NCI-H748 treated with DMSO at 0.1 percent for 48 hours (cell line): ENCODE measurements at places on chromosomes 2 and 18.

- DNase-seq, result no peak
Observed at GRCh38 chr2:52794581-52794980, 973.0 kb upstream of the CHAC2 start.

DNA sequence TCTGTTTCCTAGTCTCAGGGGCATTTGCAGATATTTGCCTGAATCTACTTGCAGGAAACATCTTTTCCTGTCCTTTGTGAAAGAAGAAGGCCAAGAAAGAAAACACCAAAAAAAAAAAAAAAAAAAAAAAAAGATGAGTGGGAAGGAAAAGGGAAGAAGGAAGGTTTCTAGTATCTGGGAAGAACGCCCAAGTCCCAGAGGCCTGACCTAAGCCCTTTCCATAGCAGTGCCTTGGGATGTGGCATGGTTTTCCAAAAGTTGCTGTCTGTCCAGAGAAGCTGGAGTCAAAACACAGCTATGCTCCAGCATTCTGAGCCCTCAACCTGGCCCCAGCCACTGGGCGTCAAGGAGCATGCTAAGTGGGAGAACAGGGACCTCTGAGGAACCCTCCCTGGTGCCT, 123.5 kb downstream of the INHBB start:
- no peak for DNase-seq

GRCh38 chr2:182416191-182416590, 10.6 kb downstream of the PDE1A start:
- no peak for DNase-seq

- no peak for DNase-seq
Observed at GRCh38 chr2:178251151-178251955, 57.0 kb downstream of the OSBPL6 start.

DNA sequence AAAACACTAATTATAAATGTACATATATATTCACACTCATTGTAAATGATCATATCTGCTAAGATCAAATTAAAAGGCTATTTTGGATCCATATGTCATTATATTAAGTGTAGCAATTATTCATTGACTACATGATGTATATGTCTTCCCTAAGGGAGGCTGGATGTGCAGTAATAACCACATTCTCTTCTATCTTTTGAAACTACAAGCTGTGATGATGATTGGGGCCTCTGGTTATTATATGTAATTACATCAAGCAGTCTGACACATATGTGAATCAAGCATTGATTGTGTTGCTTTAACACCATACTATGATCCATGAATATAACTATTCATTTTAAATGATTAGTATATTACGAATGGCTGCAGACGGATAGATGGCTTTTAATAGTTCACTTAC, 1973.4 kb downstream of the SUCLG1 start:
- DNase-seq, result no peak

- DNase-seq, result peak; percentile 53
Observed at GRCh38 chr18:57433934-57434535, 1.1 kb upstream of the ONECUT2 start.

- no peak for DNase-seq
Observed at GRCh38 chr2:75616933-75617332, 29.6 kb upstream of the MRPL19 start.
